ENCODE measurements at places on chromosomes 12 and 14.

GRCh38 chr12:120825337-120825736, 78.8 kb downstream of the SPPL3 start:
- DNase-seq = no peak

DNA sequence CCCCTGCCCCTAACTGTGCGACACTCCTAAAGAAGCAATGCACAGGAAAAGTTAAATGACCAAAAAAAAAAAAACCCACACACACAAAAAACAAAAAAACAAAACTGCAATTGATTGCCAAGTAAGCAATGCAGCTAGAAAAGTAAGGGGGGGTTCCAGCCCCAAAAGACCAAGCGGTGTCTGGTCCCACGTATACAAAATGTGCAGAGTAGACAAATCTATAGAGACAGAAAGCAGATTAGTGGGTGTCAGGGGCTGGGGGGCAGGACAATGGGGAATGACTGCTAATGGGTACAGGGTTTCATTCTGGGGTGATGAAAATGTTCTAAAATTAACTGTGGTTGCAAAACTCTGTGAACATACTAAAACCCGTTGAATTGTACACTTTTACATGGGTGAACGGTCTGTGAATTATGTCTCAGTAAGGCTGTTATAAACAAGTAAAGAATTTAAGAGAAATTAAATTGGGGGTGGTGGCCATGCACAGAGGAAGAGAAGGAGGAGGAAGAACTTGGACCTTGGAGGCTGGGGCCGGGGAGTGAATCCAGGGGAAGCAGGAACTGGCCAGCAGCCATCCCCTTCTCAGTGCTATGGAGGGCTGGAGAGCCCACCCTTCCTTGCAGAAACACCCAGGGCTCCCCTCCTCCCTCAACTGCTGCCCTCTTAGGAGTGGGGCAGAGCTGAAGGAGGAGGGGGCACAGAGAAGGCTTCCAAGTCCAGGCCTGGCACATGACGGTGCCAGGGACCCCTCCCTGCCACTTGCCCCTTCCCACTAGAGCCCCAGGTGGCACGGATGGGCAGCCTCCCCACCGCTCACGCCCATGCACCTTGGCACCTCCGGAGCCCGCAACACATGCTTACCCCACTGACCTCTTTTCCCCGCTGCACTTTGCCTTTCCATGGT, 45.4 kb downstream of the KDM2B start:
- DNase-seq = no peak

DNA sequence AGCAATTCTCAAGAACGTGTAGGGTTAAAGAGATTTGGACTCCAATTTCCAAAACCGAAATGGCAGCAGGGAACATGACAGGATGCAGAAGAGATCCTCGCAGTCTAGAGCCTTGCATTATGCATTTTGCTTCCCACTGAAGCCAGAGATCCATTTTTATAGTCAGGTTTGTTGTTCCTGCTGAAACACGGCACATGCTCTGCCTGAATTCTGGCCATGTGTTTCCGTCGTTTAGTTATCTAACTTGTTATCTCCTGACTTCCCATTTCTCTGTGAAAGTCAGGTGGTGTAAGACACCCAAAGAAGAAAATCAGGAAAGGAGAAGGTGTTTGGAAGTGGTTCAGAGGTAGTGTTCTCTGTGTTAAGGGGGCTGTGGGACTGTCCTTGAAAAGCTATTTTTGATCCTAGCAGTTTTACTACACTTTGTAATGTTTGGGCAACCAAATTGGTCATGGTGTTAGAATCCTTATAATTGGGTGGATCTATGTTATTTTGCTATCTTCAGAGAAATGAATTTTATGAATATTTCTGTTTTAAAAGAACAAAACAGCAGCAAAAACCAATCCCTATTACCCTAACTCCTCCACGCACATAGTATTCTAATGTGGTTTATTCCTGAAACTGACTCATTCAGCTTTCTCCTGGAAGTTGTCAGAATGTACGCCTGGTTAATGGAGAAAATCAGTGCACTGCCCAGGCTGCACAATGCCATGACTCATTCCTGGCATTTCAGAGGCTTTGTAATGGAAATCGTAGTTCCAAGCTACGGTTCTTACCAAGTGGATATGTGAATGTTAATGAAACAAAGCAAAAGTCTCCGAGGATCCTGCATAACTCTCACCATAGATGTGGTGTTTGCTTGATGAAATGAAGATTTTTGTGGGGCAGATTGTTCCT, 110.1 kb downstream of the SAMD4A start:
- no peak for DNase-seq

DNA sequence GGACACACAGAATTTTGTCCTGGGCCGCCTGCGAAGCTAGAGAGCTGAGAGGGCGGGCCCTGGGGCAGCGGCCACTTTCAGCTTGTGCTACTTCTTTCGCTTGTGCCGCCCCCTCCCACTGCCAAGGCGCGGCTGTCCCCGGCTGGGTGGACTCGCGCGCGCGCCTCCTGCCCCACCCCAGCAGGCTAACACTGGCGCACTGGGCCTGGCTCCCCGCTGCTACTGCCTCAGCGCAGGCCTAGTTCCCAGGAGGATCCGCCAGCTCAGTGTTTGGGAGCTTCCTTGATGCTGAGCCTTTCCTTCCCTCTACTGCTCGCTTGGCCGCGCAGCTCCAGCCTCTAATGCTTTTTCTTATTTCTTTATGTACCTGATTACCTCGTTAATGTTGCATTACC, 27.4 kb upstream of the METAP2 start:
- DNase-seq = no peak

GRCh38 chr12:68100241-68100640, 59.3 kb downstream of the IFNG start:
- DNase-seq = no peak

DNA sequence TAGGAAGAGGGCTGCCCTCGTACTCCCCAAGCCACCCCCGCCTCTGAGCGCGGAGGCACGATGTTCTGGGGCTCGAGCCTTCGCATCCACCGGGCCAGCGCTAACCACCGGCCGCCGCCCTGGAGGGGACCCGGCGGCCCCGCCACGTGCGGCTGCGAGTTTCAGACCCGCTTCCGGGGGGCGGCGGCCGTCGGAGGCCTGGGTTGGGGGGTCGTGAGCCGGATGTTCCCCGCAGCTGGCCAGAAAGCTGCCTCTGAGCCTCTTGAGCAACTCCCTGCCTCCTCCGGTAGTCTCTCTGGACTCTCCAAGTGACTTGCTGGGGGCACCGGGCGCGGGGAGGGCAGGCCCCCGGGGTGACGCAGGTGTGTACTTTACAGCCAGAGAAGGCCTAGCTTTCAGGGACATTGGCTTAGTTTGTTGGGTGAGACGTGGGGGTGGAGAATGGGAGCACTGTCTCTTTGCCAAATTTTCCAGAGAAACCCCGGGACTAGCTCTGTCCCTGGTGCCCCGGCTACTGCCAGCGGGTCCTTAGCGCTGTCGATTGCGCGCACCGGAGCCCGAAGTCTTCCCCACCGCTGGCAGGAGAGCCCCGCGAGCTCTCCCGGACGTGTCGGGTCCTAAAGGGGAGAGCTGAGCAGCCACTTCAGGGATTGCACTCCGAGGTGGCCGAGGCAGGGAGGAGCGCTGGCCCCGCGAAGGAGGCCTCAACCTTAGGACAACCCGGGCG, 15.6 kb downstream of the OTX2 start:
- DNase-seq = no peak

- DNase-seq = no peak
These were observed 180.2 kb downstream of the EPS8 start for GRCh38 chr12:15608941-15609340.

GRCh38 chr12:71011261-71011660, 90.7 kb upstream of the PTPRR start:
- DNase-seq = no peak

GRCh38 chr12:95554532-95555071, 3.3 kb upstream of the USP44 start:
- DNase-seq = peak; percentile 34

GRCh38 chr12:72275526-72275925, 3.4 kb downstream of the TRHDE start:
- no peak for DNase-seq

DNA sequence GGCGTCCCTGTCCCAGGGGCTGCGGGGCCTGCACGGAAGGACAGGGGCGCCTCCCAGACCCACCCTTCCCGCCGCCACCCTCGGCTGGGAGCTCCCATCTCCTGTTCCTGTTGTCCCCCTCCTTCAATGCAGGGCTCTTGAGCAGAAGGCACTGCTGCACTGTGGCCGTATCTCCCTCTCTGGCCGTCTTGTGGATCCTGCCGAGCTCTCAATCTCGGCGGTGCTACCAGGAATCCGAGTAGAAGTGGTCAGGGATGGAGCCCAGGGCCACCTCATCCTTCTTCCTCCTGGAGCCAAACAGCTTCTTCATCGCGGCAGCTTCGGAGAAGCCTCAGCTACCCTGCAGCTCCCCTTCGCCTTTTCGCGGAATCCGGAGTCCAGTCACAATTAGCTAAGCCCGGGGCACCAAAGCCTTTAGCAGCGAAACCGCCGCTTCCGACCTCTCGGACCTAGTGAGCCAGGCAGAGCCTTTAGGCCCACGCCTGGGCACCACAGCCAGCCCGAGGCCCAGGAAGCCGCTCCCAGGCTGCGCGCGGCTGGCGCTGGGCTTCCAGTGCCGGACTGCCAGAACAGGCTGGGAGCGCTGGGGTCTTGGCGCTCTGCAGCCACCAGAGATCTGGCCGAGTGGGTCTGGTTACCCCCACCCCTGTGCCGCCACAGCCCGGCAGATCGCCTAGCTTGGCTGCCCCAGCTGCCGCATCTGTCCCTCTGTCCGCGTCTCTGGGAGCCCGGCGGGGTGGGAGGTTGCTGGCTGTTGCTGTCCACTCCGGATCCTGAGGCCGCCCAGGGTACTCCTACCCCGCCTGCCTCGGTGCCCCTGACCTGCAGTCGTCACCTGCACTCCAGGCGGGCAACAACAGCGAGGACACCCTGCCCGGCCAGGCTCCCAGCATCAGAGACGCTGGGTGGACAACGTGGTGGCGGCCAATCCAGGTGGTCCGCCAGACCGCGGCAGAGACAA, 69.1 kb downstream of the ASCL4 start:
- peak; percentile 23 for DNase-seq

DNA sequence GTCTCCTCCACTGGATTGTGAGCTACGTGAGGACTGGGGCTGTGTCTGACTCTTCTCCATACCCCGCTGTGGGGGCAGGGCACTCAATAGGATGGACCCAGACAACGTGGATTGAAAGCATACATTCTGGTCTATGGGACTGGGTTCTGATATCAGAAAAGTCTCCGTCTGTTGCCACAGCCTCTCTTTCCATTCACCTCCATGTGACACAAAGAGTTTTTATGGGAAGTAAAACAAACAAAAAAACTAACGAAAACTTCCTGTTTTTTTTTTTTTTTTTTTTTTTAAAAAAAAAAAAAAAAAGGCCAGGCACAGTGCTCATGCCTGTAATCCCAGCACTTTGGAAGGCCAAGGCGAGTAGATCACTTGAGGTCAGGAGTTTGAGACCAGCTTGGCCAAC, 44.7 kb downstream of the SLC8A3 start:
- DNase-seq = no peak

DNA sequence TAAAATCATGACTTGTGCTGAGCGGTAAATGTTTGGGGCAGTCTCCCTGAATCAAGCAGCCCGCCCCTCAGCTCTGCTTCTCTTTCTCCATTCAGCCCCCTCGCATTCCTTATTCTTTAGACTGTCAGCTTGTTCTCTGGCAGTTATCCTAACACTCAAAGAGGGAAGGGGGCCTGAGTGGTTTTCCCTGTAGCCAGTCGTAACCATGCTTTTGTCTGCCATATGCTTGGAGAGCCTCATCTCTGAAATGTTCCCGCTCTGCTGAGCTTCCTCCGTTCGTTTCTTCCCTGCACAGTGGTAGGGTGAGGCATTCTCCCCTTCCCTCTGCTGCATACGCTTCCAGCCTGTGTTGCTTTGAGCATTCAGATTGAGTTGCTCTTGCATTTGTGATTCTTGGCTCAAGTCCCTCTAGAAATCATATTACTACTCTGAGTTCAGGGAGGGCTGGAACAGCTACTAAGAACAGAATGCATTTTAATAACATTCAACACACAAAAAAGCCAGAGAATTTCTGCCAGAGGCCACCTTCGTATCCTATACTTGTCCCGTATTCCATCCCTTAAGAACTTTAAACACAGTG, 119.7 kb downstream of the FBXL14 start:
- DNase-seq = no peak

- DNase-seq = no peak
These were observed 69.3 kb downstream of the MNAT1 start for GRCh38 chr14:60803871-60804270.

DNA sequence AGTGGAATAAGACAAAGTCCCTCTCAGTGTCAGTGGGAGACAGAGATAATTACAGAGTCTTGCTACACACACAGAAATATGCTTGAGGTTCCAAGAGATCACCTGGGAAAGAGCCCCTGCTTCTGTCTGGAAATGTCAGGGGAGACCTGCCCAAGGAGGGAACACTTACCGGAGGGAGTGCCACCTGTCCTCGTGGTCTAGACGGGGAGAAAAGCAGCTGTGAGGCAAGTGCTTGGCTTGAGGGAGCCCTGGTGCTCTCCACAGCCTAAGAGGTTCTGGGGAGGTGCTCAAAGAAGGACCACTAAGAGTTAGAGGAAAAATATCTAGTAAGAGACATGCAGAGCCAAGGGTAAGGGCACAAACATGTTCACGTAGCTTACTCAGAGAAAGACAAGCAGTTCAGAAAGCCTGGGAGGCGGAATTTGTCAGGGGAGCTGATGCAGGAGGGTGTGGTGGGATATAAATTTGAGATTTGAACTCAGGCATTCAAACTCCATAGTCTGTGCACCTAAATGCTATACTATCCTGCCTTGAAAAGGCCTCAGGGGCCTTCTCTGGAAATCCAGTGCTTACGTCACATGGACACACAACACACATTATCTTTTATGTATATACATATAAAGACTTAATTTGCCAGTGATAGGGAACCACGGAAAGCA, 38.2 kb upstream of the GNPNAT1 start:
- DNase-seq = no peak

GRCh38 chr14:75928690-75929181, 53.1 kb downstream of the TGFB3 start:
- DNase-seq = no peak

- peak; percentile 98 for DNase-seq
These were observed 13.0 kb upstream of the TPCN1 start for GRCh38 chr12:113208041-113208934.

GRCh38 chr12:55946553-55946952, 15.6 kb downstream of the DGKA start:
- no peak for DNase-seq

DNA sequence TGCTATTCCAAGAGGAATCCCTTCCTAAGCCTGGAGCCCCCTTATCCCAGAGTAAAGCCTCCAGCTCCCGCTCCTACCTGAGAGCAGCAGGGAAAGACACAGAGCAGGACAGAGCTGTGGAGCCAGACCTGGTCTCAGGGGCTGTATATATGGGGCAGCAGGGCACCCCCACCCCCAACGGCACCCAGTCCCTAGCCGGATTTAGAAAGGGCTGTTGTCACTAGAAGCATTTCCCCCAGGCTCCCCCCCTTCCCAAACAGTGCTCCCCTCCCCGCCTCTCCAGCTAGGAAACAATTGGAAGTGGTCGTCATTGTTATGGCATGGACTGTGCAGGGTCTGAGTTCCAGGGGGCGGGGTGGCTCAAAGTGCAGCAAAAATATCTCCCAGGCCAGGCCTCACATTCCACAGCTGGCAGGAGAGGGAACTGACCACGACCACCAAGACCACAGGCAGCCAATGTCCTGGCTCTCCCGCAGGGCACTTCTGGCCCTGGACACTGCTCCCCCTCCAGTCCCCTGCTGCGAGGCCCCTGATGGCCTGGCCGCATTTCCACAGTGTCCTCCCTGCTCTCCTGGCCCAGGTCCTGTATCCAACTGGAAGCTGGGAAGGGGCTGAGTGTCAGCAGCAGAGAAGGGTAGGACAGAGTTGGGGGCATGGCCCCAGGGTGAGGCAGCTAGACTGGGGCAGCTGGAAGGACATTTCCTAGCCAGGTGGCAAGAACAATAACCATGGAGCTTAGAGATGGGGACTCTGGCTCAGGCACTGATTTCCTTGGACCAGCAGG, at the start of gene MYH7:
Gene MYH7, minus strand, starts transcription at position 118 of the 784 bp plus-strand sequence. CDS start 1,928 bp downstream, outside the sequence.
- DNase-seq = no peak

GRCh38 chr12:124036171-124036598, 63.2 kb downstream of the ZNF664 start:
- no peak for DNase-seq
